ENCODE measurements at places on chromosomes 12 and 14.

- DNase-seq = no peak
These were observed 58.9 kb downstream of the NCOR2 start for GRCh38 chr12:124508381-124509079.

DNA sequence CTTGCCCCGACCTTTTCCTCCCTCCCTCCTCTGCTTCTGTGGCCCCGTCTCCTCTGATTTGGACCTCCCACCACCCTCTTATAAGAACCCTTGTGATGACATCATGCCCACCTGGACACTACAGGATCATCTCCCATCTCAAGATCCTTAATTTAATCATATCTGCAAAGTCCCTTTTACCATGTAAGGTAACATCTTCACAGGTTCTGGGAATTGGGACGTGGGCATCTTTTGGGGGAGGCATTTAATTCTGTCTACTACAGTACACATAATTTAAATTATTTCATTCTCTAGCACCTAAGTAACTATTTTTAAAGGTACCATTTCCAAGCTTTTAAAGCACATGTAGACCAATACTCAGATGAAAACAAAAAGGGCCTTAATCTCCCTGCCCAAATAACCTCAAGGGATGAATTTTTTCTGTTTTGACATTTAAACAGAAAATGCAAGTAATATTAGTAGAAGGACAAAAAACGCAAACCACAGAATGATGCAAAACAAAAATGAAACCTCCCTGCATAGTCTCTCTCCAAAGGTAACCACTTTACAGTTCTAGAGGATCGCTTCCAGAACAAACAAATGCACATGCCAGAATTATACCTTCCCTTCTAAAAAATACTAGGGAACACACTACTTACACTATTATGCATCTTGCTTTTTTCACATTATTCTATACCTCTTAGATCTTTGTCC lies 222.1 kb downstream of the AACS start:
- no peak for DNase-seq

GRCh38 chr12:72647139-72647538 lies 375.0 kb downstream of the TRHDE start:
- DNase-seq = no peak

- no peak for DNase-seq
These were observed 173.3 kb upstream of the PARP11 start for GRCh38 chr12:4046495-4046840.

DNA sequence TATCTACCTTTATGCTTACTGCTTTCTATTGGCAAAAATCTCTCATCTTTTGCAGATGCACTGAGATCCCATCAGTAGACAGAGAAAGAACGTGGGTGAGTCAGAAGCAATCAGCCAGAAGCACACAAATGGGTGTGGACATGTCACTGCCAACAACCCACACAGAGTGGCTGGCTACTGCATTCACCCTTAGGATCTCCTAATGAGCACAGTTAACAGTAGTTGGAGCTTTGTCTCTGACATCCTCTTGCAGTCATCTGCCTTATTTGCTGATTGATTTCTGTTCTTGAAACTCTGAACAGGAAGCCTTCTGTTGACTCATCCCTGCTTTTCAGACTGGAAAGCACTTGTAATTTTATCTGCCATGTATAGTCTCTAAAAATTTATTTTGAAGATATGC lies 117.2 kb downstream of the RGS6 start:
- DNase-seq = no peak

GRCh38 chr14:62431496-62431895 lies 613.8 kb downstream of the KCNH5 start:
- no peak for DNase-seq

DNA sequence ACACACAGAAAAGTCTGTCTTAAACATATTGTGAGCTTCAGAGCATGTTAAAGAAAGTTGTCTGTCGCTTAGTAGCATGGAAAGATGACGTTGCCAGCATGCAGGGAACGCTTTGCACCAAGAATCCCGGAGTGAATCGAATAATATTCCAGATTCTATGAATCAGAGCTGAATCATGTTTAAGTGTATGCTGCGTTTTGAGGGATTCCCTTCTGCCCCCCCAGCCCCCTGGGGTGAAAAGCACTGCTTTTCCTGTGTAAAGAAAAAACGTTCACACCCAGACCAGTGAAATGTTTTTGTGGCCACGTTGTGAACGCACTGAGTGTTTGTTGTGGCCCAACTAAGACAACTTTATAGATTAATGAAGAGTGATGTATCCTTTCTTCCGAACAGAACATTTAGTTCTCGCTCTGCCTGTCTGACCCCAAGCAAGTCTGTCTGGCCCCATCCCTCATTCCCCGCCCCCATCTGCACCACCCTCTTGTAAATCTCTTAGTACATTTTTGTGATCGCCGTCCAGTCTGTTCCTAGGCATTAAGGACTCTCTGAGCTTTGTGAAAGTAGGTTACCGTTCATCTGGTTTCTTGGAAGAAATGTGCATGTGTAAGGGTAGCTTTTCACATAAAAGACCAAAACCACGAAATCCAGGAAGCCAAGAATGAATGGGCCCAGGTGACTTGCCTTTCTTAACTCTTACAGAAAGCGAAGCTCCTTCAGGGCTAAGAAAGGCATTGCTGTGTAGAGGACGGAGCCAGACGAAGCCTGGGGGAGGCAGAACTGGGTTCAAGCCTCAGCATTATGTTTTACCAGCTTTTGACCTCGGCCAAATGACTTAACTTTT lies 103.0 kb downstream of the SAMD4A start:
- DNase-seq = no peak

GRCh38 chr12:33634544-33634943 lies 194.9 kb upstream of the SYT10 start:
- DNase-seq = no peak

DNA sequence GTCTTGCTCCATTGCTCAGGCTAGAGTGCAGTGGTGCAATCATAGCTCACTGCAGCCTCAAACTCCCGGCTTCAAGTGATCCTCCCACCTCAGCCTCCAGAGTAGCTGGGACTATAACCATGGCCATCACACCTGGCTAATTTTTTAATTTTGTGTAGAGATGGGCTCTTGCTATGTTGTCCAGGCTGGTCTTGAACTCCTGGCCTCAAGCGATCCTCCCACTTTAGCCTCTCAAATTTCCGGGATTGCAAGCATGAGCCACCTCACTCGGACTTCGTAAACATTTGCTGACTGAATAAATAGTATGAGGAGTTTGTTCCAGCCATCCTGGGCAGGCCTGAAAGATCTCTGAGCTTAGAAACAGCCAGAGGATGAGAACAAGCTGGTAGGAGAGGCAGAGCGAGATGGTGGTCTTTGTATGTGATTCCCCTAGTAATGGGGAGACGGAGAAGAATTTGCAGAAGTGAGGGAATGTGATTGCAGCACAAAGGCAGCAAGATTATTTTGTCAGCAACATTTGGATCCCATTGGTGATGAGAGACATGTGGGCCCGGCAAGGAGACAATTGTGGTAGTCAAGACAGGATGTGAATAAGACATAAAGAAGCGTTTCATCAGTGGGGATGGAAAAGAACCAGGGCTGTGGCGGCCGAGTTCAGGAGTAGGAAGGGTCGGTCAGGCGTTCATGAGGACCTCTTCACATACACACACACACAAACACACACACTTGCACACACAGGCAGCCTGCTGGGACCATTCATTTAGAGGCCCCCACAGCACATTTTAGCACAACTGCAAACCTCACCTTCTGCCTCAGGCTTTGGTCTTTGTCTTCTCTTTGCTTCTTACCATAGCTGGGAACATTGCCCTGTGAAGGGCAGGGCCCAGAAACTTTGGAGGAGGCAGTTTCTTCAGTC lies 155.5 kb downstream of the ZFP36L1 start:
- DNase-seq = no peak

DNA sequence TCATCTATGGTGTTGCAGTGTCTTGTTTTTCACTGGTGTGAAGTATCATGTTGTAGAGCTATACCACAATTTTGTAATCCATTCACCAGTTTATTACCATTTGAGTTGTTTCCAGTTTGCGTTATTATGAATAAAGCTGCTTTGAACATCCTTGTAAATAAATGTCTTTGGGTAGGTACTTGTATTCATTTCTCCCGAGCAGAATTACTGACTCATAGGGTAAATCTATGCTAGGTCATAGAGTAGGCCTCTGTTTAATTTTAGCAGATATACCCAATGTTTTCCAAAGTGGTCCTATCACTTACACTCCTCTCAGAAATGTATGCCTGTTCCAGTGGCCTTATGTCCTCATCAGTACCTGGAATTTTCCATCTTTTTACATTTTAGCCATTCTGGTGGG lies 6.6 kb upstream of the GOLGA5 start:
- no peak for DNase-seq

GRCh38 chr14:99131632-99132271 lies 140.2 kb downstream of the BCL11B start:
- DNase-seq = no peak

GRCh38 chr14:27528328-27528727 lies 930.5 kb upstream of the NOVA1 start:
- no peak for DNase-seq

DNA sequence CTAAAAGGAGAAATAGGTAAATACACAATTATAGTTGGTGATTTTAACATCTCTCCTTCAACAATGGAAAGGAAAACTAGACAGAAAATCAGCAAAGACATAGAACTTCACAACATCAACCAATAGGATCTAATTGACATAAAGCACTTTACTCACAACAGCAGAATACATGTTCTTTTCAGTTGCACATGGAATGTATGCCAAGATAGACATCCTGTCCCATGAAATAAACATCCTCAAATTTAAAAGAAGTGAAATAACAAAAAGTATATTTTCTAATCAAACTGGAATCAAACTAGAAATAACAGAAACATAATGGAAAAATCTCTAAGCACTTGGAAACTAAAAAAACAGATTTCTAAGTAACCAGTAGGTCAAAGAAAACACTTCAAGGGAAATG lies 296.2 kb upstream of the RGS6 start:
- no peak for DNase-seq

DNA sequence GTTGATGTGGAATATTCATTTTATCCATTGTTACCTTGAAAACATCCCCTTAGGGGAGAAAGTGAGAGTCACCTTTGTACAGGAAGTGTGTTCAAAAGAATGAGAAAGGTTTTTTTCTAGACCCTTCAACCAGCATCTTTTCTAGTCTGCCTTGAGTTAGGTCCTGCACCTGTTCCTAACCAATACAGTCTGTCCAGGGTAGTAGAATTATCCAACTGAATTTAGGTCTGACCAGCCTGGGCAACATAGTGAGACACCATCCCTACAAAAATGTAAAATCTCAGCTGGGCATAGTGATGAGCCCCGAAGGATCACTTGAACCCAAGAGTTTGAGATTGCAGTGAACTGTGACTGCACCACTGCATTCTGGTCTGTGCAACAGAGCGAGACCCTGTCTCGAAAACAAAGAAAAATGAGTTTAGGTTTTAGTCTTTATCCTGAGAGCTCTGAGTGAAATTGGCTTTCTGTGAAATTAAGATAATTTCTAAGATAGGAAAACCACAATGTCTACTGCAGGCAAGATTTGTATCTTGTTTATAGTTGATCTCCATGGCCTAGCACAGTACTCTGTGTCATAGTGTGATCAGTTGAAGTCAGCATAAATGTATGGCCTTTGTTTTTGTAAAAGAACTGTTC lies 25.2 kb downstream of the ARHGAP5 start:
- DNase-seq = no peak

Data from stimulated activated CD8-positive, alpha-beta memory T cell treated with anti-CD3 and anti-CD28 coated beads, Interleukin-2, amount 100 ng/mL, for 1 hour (primary cell).